ENCODE measurements at places on chromosomes 6 and 20.

- DNase-seq: no peak
Observed at GRCh38 chr6:11404081-11404480, 133.5 kb upstream of the TMEM170B start.

DNA sequence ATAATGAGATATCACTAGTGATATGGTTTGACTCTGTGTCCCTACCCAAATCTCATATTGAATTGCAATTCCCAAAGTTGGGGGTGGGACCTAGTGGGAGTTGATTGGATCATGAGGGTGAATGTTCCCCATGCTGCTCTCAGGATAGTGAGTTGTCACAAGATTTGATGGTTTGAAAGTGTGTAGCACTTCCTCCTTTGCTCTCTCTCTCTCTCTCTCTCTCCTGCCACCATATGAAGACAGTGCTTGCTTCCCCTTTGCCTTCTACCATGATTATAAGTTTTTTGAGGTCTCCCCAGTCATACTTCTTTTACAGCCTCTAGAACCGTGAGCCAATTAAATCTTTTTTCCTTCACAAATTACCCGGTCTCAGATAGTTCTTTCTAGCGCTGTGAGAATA lies 1002.0 kb upstream of the ADGRB3 start:
- DNase-seq: no peak

- no peak for DNase-seq
Observed at GRCh38 chr20:52847731-52848359, 124.3 kb upstream of the TSHZ2 start.

DNA sequence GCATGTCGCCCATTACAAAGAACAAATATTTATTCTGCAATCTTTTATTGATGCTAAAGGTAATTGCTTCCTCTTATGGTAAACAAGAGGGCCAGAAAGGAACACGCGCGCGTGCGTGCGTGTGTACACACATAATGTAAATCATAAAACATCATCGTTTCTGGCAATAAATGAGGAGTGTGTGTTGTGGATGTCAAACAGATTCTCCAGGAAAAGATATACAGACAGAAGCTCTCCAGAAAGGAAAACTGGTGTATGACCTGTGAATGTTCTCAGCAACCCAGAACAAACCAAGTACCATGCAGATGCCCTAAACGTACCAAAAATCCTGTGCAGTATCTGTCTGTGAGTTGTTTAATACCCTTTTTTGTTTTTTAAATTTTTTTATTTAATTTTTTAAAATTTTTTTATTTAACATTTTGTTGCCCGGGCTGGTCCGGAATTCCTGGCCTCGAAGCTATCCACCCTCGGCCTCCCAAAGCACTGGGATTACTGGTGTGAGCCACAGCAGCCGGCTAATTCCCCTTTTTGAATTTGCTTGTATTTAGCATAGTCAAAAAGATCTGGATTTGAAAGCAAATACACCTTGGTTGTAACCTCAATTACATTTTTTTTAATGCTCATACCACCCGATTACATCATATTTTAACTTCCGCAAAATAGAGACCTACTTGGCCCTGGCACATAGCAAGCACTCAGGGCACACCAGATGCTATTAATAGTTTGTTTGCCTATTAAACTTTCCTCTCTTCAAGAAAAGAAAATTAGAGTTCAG lies 909 bp upstream of the NUDT3 start:
- DNase-seq: peak; percentile 97

DNA sequence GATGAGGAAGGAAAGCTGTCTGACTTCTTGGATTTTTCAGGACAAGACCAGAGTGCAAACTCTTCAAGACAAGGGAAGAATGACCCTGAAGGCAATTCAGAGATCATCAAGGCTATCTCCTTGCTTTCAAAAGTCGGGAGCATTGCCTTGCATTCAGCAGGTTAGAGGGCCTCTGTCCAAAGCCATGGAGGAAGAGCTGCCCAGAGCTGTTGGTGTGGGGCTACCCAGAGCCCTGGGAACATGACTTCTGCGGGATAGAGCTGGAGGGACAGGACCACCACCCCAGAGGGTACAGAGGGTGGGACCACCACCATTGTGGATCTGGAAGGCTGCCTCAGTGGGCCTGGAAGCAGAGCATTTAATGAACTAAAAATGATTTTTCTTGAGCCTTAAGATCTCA lies 5.2 kb upstream of the SRXN1 start:
- DNase-seq: no peak

- no peak for DNase-seq
Observed at GRCh38 chr6:26383624-26384417, 913 bp downstream of the BTN2A2 start.

DNA sequence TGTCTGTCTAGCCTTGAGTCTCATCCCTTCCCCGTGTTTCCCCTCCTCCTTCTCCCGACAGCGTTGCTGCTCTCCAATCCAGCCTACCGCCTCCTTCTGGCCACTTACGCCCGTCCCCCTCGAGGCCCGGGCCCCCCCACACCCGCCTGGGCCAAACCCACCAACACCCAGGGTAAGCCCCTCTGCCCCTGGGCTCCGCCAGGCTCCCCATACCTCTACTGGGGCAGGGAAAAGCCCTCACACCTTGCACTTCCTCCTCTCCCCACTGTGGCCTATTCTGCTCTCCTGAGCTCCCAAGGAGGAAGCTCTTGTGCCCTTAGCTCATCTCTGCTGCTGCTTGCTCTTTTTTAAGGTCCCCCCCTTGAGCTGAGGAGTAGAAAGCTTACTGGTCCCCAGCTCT lies 11.0 kb downstream of the DDR1 start:
- no peak for DNase-seq

GRCh38 chr20:57437672-57438330 lies 46.6 kb downstream of the RBM38 start:
- no peak for DNase-seq

DNA sequence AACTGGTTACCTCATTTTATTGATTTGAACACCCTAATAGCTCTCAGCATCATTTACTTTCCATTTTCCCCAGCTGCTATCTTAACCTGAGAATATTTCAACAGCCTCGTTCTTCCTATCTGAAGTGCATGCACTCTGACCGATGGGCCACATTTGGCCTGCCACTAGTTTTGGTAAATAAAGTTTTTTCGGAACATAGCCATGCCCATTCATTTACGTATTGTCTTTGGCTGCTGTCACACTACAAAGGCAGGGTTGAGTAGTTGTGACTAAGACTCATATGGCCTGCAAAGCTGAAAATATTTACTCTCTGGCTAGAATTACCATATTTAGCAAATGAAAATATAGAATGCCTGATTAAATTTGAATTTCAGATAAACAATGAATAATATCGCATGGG lies 10.8 kb downstream of the ADGRF4 start:
- DNase-seq: no peak

GRCh38 chr6:137820425-137820824 lies 46.6 kb upstream of the TNFAIP3 start:
- DNase-seq: no peak

DNA sequence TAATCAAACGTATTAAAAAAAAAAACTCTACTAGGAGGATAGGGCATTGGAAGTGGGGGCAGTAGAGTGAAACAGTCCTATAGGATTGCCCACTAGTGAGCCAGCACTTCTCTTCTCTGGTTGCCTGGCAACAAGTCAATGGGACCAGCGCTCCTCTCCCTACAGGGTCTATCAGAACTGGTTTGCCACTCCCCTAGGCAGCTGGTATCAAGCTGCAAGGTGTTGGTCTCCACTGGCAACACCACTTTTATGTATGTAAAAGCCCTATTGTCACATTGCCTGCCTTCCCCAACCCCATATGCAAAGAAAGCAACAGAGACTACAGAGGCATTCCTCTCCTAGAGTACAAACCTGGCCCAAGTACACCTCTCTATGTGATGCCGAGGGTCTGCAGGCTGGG lies 166.9 kb upstream of the MCHR2 start:
- no peak for DNase-seq

- no peak for DNase-seq
Observed at GRCh38 chr6:41518118-41518517, 28.1 kb upstream of the FOXP4 start.

DNA sequence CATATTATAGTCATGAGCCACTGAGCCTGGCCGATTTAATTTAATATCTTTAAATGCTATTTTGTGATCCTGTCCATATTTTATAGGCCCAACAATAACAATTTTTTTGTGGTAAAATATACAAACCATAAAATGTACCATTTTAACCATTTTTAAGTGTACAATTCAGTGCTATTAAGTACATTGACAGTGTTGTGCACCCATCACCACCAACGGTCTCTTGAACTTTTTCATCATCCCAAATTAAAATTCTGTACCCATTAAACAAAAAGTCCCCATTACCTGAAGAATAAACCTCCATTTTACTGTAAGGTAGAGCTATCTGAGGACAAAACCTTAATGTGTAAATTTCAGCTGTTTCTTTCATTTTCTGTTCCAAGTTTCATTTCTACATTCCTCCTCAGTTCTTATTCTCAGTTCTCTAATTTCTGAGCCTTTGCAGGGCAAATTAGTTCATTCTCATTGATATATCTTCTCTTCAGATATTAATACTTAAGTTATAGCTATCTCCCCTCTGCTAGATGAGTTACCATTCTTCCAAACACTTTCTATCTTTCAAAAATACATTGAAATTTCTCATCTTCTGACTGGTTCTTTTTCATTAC lies 10.3 kb downstream of the MTO1 start:
- no peak for DNase-seq

DNA sequence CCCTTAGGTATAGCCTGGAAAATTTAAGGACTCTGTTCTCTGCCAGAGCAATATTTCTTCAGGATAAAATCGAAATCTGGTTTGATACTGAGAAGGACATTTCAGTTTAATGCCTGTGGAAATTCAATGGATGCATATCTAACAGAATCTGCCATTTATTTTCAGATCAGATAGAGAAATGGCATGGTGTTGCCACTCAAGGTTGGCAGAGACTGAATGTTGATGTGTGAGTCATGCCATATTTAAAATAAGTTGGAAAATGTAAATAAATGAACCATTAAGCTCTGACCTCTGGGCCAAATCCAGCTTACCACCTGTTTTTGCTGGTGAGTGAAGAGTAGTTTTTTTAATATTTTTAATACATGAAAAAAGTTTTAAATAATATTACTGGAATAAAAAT lies 594.6 kb downstream of the DOK5 start:
- no peak for DNase-seq

GRCh38 chr20:39878809-39879208 lies 810.2 kb downstream of the MAFB start:
- no peak for DNase-seq

GRCh38 chr6:105900125-105900937 lies 185.8 kb upstream of the PRDM1 start:
- no peak for DNase-seq

GRCh38 chr6:149230712-149231460 lies 86.6 kb upstream of the TAB2 start:
- DNase-seq: no peak

DNA sequence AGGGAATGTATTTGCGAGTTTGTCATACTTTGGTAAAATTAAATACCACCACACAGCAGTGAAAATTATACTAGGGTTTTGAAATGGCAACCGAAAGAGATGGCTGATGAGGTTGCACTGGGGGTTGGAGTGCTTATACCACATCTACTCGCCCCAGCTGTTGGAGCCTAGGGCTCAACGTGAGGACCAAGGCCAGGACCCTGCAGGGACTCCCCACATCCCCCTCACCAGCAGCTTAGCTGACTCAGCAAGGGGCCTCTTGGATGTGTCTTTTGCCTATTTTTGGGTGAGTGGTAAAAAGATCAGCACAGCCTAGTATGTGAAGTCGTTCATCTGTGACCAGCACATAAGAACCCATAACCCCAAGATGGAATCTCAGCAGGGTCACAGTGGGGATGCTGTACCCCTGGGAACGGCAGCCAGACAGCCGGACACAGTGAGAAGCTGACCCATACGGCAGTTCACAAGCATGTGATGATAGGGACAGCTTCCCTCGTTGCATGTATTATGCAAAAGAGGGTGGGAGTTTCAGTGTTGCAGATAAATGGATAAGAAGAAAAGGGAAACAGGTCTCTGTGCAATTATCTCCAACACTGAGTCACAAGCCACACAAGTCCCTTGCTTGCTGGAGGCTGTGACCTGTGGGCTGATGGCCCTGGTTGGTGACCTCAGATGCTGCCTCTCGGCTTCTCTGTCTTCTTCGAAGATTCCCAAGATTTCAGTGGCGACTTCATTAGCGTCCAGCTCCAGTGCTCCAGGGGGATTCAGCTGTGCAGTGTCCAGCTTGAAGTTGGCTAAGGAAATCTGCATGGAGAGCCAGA lies 20.9 kb upstream of the SPO11 start:
- DNase-seq: no peak

GRCh38 chr20:56360133-56360907 lies 1.5 kb downstream of the FAM210B start:
- no peak for DNase-seq

GRCh38 chr6:122778985-122779661 lies 393 bp upstream of the FABP7 start:
- DNase-seq: no peak

GRCh38 chr6:67541586-67541985 lies 1093.5 kb upstream of the ADGRB3 start:
- no peak for DNase-seq

GRCh38 chr6:150865406-150866146 lies at the start of gene MTHFD1L:
Gene MTHFD1L (plus strand): TSS chr6:150865702. CDS start chr6:150865823, 121 bp downstream.
- peak; percentile 73 for DNase-seq

- no peak for DNase-seq
Observed at GRCh38 chr6:142301651-142302391, at the start of gene ADGRG6. Gene ADGRG6 (plus strand): TSS chr6:142302007. CDS start chr6:142302330, 323 bp downstream.

GRCh38 chr20:51542033-51542570 lies 417 bp downstream of the NFATC2 start:
- DNase-seq: peak; percentile 22

DNA sequence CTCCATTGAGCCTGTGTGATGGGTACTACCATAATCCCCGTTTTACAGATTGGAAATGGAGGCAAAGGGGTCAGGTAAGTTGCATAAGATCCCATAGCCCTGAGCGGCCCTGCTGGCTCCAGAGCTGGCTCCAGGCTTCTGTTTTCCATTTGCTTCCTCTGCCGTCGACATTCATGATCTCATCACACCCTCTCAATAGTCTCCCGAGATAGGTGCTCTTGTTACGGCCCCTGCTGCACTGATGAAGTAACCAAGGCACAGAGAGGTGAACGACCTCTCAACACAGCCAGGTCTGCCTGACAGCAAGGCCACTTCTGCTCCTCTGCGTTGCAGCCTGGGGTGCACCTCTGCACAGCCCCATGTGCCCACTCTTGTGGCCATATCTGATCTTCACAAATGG lies 16.9 kb downstream of the CDH22 start:
- no peak for DNase-seq

- DNase-seq: no peak
Observed at GRCh38 chr6:157220485-157220884, 102.8 kb downstream of the TMEM242 start.

- DNase-seq: no peak
Observed at GRCh38 chr20:723756-724155, 44.5 kb downstream of the SLC52A3 start.

GRCh38 chr20:44449864-44450263 lies 25.8 kb upstream of the TTPAL start:
- DNase-seq: no peak

All from AML-193 (cell line).